ENCODE measurements at places on chromosomes 6 and 20.

GRCh38 chr6:111970426-111970825 is 83.5 kb upstream of the CCN6 start:
- no peak for DNase-seq

GRCh38 chr20:31666258-31667042 is 28.7 kb downstream of the COX4I2 start:
- no peak for DNase-seq

DNA sequence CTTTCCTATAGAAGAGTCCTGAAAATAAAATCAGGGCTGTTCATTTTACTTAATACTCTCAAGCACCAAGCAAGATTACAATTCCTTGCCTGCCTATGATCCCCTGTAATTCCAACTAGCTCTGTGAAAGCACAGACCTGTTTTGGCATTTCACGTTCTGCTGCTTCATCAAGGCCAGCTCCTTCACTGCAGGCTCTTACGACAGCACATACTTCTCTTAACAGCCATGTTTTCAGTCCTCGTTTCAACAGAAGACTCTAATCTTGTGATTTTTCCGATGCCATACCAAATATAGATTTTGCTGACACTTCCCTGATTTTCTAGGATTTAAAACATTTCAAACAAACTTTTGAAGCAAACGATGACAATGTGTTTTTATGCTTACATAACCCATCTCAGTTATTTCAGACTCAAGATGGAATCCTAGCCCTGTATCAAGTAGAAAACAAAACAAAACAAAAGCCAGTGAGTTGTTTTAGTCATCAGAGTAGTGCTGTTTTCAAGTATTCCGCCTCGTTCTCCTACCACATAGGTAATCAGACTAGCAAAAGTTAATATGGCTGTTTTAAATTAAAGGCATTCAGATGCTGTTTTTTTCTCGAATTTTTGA is 616.5 kb upstream of the CITED2 start:
- no peak for DNase-seq

DNA sequence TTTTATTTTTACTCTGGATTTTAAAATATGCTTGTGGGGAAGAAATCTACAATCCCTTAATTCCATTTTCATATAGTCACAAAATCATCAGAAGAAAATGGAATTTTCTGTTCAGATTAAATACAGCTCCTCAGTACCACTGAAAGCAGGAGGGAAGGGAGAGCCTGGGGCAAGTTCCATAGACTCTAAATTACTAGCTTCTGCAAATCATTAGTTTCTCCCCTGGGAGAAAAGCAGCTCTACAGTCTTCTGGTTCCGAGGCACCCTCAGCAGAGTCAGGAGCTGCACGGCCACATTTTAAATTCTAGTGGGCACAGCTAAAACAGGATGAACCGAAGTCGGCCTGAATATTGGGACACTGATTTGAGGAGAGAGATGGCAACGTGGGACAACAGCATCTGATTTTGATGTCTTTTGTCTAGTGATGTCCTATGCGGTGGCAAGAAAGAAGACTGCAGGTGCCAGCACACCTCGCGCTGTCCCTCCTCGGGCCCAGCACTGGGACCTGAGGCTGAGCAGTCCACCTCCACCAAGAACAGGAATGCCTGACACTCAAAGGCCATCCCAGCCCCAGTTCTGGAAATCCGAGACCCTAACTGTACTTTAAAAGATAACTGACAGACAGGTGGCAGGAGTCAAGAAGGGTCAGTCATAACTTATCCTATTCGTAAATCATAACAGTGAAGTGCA is 90.7 kb downstream of the FOXC1 start:
- no peak for DNase-seq

- DNase-seq: no peak
These were observed 416.5 kb downstream of the BCKDHB start for GRCh38 chr6:80523010-80523409.

GRCh38 chr6:118986312-118986711 is 51.4 kb upstream of the MCM9 start:
- DNase-seq: no peak

- DNase-seq: peak; percentile 50
These were observed 70.8 kb upstream of the RIPOR2 start for GRCh38 chr6:25006565-25007001.

DNA sequence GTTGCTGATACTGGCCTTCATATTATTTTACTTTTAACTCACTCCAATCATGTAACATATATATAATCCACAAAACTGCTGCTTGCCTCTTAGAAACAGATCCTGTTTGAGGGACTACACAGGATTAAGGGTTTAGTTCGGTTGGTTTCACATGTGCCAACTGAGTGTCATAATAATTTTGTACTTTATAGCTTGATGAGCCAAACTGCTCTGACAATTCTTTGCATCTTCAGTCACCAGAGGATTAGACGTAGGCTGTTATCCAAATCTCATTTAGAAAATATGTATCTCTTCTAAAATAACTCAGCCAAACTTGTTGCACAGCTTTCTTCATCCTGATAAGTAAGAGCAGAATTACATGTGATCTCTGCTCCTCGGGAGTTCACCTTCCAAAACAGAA is 643.6 kb upstream of the PTCHD4 start:
- DNase-seq: no peak

DNA sequence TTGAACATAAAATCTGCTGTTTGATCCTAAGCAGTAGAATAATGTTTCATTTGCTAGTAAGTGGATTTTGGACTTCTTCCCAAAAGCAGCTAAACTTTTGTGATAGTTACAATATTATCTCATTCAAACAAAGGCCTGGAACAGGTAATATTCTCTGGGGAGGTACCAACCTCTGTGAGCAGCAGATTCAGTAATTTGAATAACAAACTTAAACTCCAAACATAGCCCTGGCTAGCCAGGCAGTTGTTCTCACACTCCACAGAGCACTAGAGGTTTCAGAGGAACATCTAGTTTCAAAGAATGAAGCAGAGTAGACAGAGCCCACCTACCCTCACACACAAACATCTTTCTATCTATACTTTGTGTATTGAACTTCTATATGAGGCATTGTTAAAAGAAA is 40.9 kb downstream of the LGSN start:
- DNase-seq: no peak

DNA sequence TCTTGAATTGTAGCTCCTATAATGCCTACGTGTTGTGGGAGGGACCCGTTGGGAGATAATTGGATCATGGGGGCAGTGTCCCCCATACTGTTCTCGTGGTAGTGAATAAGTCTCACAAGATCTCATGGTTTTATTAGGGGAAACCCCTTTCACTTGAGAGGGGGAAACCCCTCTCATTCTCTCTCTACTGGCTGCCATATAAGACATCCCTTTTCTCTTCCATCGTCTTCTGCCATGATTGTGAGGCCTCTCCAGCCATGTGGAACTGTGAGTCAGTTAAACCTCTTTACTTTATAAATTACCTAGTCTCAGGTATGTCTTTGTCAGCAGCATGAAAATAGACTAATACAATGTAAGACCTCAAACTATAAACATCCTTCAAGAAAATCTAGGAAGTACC is 23.1 kb downstream of the PAQR8 start:
- no peak for DNase-seq

GRCh38 chr6:166258854-166259276 is 49.3 kb downstream of the PRR18 start:
- DNase-seq: no peak

GRCh38 chr6:114403858-114404257 is 61.0 kb upstream of the HS3ST5 start:
- DNase-seq: no peak

DNA sequence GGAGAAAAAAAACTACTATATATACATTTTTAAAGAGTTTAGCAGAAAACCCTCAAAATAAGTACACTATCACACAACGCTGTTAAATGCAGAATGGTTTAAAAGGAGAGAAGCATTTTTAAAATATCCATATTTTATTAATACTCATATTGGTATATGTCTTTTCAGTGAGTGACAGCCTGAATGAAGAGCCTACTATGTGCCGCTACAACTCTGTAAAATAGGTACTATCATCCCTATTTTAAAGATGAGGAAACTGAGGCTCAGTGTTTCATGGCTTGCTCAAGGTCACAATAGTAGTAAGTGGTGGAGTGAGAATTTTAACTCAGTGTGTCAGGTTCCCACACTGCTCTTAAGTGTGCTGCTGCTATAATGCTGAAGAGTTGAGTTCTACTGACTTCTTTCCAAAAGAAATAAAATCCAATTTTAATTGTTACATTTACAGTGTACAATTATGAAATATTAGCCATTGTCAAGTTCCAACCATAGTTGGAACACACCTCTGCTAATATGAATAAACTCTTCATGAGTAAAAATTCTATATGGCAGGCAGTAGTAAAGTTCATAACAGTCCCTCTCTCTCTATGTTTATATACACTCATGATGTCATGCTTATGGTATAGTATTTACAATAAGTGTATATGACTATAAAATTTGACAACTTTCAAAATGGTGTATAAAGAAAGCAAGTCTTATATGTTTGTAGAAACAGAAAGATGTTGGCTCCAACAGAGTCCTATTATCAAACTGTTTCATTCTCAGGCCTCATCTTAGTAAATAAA is 3.1 kb downstream of the FAM184A start:
- no peak for DNase-seq

DNA sequence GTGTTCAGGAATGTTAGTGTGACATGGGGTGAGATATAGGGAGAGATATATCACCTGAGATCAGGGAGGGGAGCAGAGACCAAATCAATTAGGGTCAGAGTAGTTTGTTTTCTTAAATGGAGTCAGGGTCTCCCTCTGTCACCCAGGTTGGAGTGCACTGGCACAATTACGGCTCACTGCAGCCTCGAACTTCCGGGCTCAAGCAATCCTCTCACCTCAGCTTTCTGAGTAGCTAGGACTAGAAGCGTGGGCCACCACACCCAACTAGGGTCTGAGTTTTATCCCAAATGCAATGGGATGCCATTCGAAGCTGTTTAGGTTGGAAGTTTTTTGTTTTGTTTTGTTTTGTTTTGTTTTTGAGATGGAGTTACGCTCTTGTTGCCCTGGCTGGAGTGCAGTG is 3.1 kb upstream of the NCOA3 start:
- no peak for DNase-seq

GRCh38 chr6:146359131-146359530 is 184.5 kb upstream of the RAB32 start:
- no peak for DNase-seq

GRCh38 chr20:23627501-23627900 is 10.3 kb downstream of the CST3 start:
- no peak for DNase-seq

DNA sequence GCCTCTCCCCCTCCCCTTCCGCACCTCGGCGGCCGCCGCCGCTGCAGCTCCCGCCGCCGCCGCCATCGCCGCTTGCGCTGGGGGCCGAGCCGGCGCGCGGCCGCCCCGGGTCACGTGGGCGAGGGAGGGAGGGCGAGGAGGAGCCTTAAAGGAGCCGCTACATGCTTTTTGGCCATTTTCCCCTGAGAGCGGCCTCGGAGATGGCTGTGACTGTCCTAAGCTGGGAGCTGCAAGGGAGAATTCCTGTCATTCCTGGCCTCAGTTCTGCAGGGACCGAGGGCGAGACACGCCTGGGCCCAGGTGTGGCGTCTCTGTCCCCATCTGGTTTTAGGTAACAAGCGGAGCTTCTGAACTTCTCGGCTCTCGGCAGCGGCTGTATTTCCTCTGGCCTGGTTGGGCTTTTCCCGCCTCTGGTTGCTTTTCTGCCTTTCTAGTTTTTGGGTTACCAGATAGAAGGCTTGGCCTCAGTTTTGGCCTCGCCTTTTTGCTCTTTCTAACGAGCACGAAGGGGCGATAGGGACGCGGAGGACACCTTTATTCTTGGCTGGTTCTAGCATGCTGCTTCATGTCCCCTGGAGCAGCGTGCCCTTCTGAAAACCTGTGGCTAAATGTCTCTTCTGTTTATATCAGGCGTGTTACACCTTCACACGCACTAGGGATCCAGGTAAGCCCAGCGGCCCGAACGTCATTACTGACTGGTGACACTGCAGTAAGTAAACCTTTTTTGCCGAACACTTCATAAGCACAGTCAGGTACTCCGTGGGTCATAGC is at the start of gene EHMT2:
Gene EHMT2 (minus strand): TSS at position 87 of the 771 bp plus-strand sequence. CDS start 21 bp downstream, at position 66.
- peak; percentile 48 for DNase-seq

- DNase-seq: no peak
These were observed 84.6 kb downstream of the AK9 start for GRCh38 chr6:109606359-109606758.

DNA sequence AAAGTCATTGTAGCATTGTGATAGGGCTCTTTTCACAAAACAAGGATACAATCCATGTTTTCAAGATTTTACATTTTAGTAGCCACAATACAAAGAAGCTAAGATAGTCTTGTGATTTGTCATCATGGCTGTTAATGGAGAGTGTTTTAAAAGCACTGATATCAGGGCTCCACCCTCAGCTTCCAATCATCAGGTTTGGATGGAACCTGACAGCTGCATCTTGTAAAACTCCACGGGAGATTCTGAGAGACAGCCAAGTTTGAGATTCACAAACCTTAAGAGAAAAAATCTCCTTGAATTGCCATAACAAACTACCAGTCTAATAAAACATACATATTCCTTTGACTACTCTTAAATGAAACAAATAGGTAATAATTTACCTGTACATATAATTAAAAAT is 280.2 kb downstream of the ESR1 start:
- DNase-seq: no peak

- DNase-seq: no peak
These were observed 6.8 kb downstream of the SASH1 start for GRCh38 chr6:148349466-148349865.

DNA sequence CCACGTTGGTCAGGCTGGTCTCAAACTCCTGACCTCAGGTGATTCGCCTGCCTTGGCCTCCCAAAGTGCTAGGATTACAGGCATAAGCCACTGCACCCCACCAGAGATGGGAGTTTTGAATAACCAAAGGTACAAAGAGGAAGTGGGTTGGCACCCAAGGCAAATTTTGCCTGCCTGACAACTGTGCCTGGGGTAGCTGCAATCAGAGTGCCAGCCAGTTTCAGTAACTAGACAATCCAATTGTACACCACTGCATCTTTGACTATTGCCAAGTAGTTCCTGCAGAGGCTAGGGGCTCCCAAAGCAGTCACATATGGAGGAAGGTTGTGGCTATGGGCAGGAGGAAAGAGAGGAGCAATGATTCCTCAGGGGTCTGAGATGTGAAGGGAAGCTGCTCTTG is 16.6 kb downstream of the ZC3H12D start:
- no peak for DNase-seq

GRCh38 chr6:169998457-169998856 is 247.0 kb downstream of the ERMARD start:
- no peak for DNase-seq

DNA sequence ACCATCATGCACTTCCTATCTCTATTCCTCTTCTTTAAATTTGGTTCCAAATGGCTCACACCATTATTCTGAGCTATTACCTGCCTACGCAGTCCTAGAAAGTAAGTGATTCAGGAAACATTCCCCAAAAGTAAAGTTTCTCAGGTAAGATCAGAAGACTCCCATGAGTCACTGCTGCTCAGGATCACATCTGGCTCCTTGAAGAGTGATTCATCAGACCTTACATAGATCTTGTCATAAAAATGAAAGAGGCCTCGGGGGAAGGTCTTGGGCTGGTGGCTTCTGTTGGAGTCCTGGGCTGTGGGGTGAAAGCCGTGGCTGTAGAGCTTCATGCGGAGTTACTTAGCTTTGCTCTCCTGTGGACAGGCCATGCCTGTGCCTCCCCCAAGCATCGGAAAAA is 35.9 kb downstream of the PLG start:
- DNase-seq: no peak

- DNase-seq: no peak
These were observed 1.7 kb downstream of the SCML4 start for GRCh38 chr6:107822176-107823046.

Measured in NCI-H2029 treated with DMSO at 0.1 percent for 48 hours (cell line).